ENCODE measurements at places on chromosomes 12 and 14.

DNA sequence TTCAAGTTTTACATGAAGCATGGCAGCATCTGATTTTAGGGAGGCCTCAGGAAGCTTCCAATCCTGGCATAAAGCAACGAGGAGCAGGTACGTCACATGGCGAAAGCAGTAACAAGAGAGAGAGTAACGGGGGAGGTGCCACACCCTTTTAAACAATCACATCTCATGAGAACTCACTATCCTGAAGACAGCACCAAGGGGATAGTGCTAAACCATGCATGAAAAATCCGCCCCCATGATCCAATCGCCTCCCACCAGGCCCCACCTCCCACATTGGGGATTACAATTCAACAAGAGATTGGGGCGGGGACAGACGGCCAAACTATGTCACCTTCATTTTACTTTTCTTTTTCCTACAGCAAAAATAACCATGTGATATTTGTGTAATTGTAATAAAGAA, 7.2 kb upstream of the MAP3K9 start:
- no peak for DNase-seq

DNA sequence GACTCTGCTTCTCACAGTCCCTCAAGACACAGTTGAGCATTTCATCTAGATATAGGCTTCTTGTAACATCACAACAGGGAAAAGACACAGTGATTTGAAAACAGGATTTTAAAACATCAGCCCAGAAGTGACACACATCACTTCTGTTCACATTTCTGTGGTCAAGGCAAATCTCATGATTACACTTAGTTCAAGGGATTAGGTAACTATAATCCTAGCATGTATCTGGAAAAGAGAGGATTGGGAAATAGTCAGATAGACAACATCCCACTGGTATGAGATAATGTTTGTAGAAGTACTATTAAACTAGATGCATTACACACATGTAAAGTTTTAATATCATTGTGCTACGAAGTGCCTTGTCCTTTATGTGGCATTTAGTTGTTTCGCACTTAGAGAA, 252.6 kb upstream of the PRKD1 start:
- no peak for DNase-seq

GRCh38 chr12:32379213-32379612, 20.1 kb upstream of the FGD4 start:
- no peak for DNase-seq

GRCh38 chr12:125014526-125014925, 21.1 kb downstream of the BRI3BP start:
- DNase-seq: no peak

- no peak for DNase-seq
These were observed 580 bp downstream of the SALL2 start for GRCh38 chr14:21525571-21525961.

DNA sequence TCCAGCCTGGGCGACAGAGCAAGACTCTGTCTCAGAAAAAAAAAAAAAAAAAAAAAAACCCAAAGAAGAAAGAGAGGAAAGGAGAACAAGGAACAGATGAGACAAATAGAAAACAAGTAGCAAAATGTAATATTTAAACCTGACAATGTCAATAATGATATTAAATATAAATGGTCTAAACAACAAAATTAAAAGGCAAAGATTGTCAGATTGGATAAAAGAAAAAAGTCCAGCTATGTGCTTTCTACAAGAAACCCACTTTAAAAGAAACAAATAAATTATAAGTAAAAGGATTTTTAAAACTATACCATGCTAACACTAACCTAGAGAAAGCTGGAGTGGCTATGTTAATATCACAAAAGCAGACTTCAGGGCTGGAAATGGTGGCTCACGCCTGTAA, 29.7 kb upstream of the APOF start:
- no peak for DNase-seq

DNA sequence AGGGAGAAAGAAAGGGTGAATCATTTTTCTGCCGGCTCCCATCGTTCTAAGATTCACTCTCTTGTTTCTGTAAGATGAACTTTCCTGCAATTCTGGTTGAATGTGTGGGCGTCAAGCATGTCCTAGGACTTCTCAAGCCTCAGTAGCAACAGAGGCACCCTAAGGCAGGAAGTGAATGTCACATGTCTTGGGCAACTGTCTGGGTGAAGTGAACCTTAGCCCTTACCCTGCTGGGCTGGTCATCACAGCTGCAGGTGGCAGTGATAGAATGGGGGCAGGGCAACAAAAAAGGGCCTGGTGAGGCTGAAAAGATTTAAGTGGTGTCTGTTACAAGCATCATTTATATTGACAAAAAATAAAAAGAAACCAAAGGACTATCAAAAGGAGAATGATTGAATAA, 45.9 kb upstream of the CAND1 start:
- no peak for DNase-seq

GRCh38 chr14:38419579-38419978, 163.7 kb upstream of the CLEC14A start:
- no peak for DNase-seq

GRCh38 chr12:99059824-99060511, 414.9 kb downstream of the APAF1 start:
- peak; percentile 51 for DNase-seq

- DNase-seq: peak; percentile 79
These were observed 10.0 kb downstream of the LRCOL1 start for GRCh38 chr12:132600048-132601032.

GRCh38 chr14:54450535-54450934, 9.4 kb upstream of the CNIH1 start:
- no peak for DNase-seq

GRCh38 chr12:104010121-104010520, 39.9 kb downstream of the GLT8D2 start:
- DNase-seq: no peak

- peak; percentile 19 for DNase-seq
These were observed 4.8 kb downstream of the SLC38A1 start for GRCh38 chr12:46264057-46264456.

DNA sequence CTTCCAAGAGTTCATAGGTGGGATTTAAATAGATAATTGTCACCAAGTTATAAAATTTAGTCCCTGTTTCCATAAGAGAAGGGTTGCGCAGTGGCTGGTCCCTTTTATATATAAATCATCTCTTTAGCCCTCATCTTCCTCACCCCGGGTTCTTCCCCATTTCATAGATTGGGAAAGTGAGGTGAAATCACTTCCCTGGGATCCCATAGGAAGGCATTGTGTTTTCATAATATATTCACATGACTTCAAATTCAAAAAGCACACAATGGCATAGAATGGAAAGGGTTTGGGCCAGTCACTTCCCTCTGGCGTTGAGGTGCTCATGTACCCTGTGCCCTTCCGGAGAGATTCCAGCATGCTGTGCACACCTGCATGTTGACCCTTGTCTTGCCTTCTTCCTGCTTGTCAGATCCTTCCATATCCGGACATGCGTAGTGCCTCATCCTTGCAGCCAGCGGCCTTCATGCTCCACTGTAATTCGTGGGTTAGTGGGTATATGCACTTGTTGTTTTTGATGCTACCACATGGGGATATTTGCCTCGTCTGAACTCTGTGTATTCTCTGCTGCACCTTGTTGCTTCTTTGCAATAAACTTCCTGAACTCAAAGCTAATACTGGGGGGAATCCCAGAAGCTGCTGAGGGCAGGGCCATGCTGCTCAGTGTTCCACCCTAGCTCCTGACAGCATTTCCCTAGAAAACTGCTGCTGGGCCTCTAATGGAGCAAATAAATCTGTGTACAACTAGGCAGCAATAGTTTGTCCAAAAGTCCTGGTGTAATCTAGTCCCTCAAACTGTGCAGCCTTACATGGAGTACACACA, 59.6 kb downstream of the ANAPC7 start:
- DNase-seq: no peak

GRCh38 chr12:95994476-95994875, 1.7 kb downstream of the HAL start:
- DNase-seq: no peak

GRCh38 chr12:102468261-102468915, 12.0 kb downstream of the IGF1 start:
- no peak for DNase-seq

GRCh38 chr12:108826807-108827721, 30.3 kb downstream of the SSH1 start:
- peak; percentile 55 for DNase-seq

- no peak for DNase-seq
These were observed 17.1 kb downstream of the GMFB start for GRCh38 chr14:54471641-54472040.

- DNase-seq: peak; percentile 62
These were observed 121.6 kb downstream of the GPR135 start for GRCh38 chr14:59343585-59343984.

DNA sequence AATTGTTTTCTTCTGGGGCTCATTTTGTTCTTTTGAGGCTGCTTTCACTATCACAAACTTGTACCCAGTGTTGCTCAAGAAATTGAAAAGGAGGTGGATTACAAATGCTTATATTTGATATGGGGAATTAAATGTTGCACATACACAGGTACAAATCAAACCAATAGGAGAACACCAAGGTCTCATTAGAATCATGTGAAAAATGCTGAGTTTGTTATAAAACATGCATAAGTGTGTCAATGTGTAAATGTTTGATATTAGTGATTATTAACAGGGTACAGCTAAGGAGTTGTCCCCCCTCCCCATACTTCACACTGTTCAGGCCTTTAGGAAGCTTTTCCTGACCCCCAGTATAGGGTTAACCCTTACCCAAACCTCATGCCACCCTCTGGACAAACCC, 971.2 kb upstream of the SEL1L start:
- DNase-seq: no peak

GRCh38 chr14:68685419-68686204, 107.3 kb downstream of the ZFP36L1 start:
- DNase-seq: peak; percentile 66

DNA sequence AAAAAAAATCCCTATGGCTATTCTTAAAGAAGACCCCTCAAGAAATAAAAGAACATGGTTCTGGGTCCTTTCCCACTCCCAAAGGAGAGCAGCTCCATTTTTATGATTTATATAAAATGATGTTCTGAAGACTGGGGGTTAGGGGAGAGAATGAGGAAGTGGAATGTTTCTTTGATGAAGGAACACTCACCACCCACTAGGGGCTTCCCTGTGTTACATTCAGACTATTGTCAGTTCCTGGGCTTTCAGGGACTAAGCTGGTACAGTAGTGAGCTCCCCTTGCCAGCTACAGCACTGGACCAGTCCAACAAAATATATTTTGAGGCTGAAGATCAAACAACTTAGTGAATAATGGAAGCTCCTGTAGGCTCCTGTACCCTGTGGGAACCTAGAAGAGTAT, 98.9 kb downstream of the HMGA2 start:
- no peak for DNase-seq

DNA sequence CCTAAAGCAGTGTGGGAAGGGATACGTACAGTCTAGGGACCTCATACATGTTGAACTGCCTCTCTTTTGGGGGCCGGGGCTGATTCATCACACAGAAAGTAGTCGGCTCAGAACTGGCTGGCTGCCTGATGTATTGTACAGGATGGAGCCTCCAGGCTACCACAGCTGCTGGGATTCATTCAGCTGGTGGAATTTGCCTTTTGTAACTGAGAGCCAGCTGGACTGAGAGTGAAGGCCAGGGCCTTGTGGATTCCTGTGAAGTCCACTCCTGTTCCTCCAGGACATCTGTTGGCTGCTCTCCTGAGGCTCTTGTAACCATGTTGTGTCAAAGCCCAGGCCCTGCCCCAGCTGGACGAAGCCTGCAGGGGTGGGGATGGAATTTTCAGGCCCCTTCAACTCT, 116.3 kb upstream of the PRICKLE1 start:
- DNase-seq: peak; percentile 99

GRCh38 chr12:100661300-100661951, 87.9 kb downstream of the GAS2L3 start:
- peak; percentile 9 for DNase-seq

GRCh38 chr14:76261371-76261811, 109.7 kb downstream of the GPATCH2L start:
- DNase-seq: peak; percentile 87

DNA sequence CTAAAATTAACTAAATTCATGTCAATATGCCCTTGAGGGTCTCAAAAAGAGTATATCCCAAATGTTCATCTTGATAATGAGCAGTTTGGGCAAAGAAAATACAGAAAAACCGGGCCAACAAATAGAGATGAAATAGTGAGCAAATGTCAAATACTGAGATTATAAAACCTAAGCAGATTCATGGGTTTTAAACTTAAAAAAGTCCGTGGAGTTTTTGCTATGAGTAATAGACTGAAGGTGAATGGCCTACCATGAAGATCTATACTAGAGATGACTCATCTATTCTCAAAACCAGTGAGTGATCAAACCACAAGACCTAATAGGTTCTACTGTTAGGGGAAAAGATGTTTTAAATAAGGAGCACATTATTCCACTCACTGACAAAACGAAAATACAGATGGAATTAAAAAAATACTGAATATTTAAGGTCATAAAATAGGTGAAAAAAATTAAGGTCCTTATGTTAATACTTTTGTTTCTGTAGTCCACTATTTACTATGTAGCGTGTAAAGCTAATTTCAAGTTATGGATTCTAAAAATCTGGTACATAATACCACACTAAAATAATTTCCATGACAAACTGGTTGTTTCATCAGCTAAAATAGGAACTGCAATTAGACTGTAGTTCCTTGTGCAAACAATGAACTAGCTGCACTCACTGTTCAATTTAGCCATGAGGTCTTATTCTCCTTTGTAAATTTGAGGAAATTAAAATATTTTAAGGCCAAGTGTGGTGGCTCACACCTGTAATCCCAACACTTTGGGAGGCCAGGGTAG, 5.0 kb downstream of the HNRNPC start:
- no peak for DNase-seq

DNA sequence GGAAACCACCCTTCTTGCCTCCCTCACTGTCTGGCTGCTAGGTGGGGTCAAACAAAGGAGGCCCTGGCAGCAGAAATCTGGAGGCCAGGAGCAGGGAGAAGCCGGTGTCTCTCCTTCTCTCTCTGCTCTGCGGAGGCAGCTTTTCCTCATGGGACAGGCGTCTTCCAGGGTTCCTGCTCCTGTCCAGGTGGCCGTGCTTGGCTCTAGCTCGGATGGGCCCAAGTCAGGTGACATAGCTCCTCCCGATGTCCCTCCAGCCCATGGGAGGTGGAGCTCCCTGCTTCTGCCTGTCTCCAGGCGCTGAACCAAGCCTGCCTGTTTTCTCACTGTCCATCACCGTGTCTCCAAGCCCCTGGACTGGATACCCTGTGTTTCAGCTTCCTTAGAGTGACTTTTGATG, 30.5 kb upstream of the FZD10 start:
- DNase-seq: no peak

- no peak for DNase-seq
These were observed 22.2 kb upstream of the TCL1B start for GRCh38 chr14:95664066-95664465.

DNA sequence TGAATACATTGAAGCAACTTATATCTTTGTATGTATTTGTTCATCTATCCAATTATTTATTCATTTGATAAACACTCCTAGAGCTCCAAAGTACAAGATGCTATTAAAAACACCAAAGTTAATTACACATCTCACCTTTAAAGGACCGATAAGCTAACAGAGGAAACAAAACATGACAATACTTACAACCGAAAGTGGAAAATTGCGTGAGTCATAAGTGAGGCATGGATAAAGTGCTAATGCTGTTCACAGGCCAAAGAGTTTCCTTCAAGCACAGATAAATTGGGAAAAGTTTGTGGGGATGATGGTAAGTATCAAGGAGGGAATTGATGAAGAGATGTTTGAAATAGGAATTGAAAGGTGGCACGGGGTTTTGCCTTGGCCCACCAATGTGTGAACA, 172.8 kb upstream of the KITLG start:
- DNase-seq: no peak

Measured in myocyte (in vitro differentiated cells).